SK-N-DZ (cell line): ENCODE measurements at places on chromosomes 1 and 21.

- no peak for DNase-seq
Measured at GRCh38 chr1:9730096-9730901, 78.8 kb downstream of the PIK3CD start.

- no peak for DNase-seq
Measured at GRCh38 chr1:8815582-8816151, 1.8 kb downstream of the RERE start.

GRCh38 chr1:174174461-174175329 is 15.4 kb downstream of the RABGAP1L start:
- no peak for DNase-seq

- DNase-seq = no peak
Measured at GRCh38 chr1:182205351-182206022, 144.0 kb upstream of the ZNF648 start.

- no peak for DNase-seq
Measured at GRCh38 chr1:67257173-67257535, 50.5 kb upstream of the IL12RB2 start.

GRCh38 chr21:27132266-27132665 is 165.4 kb upstream of the ADAMTS5 start:
- no peak for DNase-seq

- DNase-seq = peak; percentile 52
Measured at GRCh38 chr1:32426489-32427255, 32.4 kb upstream of the BSDC1 start.

DNA sequence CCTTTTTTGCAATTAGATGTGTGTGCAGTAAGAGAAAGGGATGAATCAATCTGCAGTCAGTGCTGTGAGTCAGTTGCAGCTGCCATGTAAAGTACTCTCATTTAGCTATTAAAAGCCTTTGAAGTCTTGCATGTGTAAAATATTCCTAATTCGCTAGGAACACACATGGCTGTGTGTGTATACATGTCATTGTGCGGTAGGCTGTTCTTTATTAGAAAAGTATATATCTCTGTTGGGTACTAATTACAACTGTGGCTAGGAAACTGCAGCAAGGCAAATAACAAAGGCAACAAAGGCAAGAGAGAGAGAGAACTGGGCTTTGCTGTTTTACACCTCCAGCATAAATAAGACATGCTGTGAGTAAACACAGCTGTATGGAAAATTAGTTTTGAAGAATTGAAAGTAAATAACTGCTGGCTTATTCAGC is 41.7 kb downstream of the EPB41 start:
- DNase-seq = no peak

GRCh38 chr1:175062858-175063257 is 4.8 kb upstream of the TNN start:
- no peak for DNase-seq

GRCh38 chr1:161440312-161440894 is 64.9 kb upstream of the FCGR2A start:
- peak; percentile 73 for DNase-seq
